Activated T-helper 1 cell treated with Interleukin-2 at 50 U/mL for 16 hours (primary cell): ENCODE measurements at places on chromosomes 7 and 10.

DNA sequence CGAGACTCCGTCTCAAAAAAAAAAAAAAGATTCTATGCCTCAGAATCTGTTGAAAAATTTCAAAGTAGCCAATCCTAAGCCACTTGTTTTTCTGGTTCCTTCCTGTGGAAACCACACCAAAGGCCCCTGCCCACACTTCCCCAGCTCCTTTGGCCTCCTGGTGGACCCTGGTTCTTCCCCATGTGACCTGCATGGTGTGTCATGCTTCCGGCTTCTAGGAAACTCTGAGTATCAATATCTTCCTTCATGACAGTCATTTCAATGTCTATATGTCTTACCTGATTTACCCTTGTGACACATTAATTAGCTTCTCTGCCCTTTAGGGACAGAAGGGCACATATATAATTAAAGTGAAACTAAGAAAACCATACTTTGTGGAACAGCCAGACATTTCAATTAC is 80.4 kb upstream of the GRB10 start:
- no peak for DNase-seq

DNA sequence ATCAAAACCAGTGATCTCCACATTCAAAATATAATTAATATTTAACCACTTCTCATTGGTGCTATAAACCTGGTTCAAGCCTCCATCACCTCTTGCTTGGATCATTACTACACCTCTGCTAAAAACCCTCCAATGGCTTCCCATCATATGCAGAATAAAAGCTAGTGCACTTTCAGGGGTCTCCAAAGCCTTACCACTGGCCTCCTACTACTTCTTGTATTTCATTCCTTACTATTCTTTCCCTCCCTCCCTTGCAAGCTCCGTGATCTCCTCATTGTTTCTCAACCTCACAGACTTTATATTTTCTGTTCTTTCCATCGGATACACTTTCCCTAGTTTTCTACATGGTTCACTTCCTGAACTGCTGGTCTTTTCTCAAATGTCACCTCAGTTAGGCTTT is 31.5 kb downstream of the LMOD2 start:
- no peak for DNase-seq

GRCh38 chr7:74453322-74454011 is at the start of gene GTF2IRD1:
Gene GTF2IRD1, plus strand, starts transcription at chr7:74453906. Its CDS starts 54,175 bp downstream, at chr7:74508081.
- peak; percentile 33 for DNase-seq

DNA sequence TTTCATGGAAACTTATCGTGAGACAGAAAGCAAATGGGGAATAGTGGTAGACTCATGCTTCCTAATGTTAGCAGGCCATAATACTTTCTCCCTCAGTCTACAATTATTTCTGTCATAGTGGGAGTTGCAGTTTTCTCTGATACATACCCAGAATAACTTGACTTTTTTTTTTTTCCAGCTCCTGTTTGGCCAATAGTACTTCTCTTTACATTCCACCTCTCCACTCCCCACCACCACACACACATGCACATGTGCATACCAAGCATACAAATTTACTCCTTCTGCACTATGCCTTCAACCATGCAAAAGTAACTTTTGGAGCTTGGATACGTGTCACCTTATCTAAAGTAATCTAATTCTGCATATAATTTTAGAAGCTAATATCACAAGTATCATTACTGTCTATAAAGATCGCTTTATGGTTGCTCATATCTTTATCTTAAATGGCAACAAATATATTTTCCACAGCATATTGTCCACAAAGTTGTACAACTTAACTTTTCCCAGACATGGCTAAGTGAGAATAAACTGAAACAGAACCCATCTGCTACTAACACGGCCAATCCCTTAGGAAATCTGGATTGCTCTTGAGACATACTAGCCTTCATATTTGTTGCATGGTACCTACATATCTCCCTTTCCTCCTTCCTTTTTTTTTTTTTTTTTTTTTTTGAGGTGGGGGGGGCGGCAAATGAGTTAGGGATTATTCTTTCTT is 49.0 kb downstream of the TES start:
- no peak for DNase-seq

GRCh38 chr10:109727436-109727835 is 195.9 kb downstream of the XPNPEP1 start:
- DNase-seq = no peak

DNA sequence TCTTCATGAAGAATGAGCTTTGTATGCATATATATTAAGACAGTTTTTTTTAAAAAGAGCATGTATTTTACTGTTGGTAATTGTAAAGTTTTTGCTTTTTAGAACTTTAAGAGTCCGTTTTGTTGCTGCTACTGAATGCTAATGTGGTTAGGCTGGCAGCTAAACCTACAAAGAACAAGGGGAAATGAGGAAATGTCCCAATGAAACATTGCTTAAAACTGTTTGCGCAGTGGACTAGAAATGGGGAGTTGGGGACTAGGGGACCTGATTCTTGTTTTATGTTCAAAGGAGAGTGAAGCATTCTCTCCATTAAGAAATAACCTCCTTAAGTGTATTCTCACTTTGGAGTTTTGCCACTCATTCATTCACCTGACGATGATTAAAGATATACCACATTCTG is 5.7 kb downstream of the NRF1 start:
- DNase-seq = no peak

GRCh38 chr7:151541709-151542499 is 22.2 kb upstream of the RHEB start:
- DNase-seq = no peak

DNA sequence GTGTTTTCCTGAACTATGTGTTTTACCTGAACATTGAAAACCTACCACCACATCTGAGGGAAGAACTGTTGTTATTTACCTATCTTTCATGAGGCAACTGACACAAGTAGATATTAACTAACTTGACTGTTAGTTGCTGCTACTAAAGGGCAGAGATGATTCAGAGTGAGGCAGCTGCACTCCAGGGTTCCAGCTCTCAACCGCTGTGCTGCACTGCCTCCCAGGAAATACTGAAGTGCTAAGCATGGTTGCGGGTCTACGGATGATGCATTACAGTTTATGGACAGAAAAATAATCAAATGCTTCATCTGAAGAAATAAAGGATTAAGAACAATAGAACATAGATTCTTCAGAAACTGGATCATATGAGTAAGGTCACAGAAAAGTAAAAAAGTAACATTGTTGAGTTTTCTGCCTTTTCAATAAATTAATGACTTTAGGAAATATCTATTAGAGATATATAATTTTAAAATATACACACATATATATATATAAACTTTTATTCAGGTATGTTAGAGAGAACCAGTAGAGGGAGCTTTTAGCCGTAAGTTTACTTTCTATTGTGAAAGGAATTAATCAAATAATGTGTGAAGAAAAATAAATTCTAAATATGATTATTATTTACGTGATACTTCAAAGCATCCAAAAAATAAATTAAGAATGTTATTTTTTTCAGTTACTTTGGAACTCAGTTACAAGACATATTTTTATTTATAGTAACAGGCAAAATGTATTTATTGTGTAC is 620.0 kb downstream of the CNTNAP2 start:
- no peak for DNase-seq

DNA sequence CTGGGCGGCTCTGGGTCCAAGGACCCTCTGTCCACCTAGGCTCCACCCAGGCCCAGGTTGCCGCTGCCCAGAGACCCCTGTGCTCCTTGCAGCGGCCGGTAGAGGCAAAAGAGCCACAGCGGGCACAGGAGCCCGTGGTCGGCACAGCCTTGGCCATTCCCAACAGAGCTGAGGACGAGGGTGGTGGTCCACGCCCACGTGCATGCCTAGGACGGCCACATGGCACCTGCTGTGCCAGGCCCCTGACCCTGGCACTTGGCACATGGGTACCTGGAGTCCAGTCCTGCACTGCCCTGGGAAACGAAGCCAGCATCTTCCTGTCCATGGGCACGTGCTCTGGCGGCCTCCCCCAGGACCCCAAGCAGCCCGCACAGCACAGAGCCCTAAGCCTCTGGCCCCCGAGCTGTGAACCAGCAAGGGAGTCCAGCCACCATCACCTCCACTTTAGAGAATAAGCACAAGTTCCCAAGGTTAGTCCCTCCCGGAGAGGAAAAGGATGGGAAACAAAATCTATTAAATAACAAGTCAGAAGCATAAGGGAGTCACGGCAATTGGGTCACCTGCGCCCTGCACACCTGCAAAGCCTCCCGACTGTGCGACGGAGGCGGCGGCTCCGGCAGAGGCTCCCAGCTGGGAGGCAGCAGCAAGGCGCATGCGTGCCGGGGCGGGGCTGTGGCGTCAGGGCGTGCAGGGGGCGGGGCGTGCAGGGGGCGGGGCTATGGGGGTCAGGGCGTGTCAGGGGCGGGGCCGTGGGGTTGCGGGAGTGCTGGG is 59.1 kb downstream of the STK32C start:
- DNase-seq = peak; percentile 23

- no peak for DNase-seq
Measured at GRCh38 chr7:3143869-3144775, 100.5 kb upstream of the CARD11 start.

- DNase-seq = no peak
Measured at GRCh38 chr7:16098058-16098457, 323.3 kb downstream of the CRPPA start.

- DNase-seq = no peak
Measured at GRCh38 chr10:59397961-59398360, 35.6 kb upstream of the FAM13C start.

DNA sequence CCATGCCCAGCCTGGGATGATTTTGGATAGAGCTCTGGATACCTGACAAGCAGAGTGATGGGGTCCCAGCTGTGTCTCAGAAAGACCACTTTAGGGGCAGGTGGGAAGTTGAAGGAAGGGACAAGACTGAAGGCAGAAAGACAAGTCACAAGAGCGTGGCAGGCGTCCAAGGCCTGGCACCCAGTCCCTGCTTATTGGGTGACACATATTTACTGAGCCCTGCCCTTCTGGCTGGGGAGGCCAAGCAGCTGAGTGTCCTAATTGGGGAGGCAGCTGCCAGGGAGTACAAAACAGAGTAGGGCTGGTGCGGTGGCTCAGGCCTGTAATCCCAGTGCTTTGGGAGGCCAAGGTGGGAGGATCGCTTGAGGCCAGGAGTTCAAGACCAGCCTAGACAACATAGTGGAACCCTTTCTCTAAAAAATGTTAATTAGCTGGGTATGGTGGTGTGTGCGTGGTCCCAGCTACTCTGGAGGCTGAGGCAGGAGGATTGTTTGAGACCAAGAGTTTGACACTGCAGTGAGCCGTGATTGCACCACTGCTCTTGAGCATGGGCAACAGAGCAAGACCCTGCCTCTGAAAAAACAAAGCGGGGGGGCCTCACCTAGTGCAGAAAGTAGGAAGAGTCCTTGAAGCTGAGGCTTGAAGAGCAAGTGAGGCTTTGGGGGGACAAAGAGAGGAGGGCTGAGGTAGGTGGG is 53.0 kb upstream of the GTF2I start:
- DNase-seq = no peak

GRCh38 chr7:94529516-94529915 is 19.9 kb downstream of the CASD1 start:
- DNase-seq = no peak

DNA sequence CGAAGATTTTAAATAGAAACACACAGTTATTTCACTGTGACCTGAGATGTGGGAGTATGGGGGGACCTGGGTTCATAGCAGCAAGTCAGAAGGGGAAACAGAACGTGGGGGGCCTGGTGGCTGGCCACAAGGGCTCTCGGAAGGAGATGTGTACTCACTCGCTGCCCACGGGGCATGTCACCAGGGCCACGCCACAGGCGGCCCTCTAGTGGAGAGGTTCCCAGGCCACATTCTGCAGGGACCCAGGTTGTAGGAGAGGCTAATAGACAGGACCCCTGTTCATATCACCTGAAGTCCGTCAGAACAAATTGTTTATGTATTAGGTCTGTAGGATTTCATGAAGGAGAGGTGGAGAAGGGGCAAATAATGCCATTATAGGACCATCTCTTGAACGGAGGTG is 25.1 kb upstream of the SVOPL start:
- no peak for DNase-seq

DNA sequence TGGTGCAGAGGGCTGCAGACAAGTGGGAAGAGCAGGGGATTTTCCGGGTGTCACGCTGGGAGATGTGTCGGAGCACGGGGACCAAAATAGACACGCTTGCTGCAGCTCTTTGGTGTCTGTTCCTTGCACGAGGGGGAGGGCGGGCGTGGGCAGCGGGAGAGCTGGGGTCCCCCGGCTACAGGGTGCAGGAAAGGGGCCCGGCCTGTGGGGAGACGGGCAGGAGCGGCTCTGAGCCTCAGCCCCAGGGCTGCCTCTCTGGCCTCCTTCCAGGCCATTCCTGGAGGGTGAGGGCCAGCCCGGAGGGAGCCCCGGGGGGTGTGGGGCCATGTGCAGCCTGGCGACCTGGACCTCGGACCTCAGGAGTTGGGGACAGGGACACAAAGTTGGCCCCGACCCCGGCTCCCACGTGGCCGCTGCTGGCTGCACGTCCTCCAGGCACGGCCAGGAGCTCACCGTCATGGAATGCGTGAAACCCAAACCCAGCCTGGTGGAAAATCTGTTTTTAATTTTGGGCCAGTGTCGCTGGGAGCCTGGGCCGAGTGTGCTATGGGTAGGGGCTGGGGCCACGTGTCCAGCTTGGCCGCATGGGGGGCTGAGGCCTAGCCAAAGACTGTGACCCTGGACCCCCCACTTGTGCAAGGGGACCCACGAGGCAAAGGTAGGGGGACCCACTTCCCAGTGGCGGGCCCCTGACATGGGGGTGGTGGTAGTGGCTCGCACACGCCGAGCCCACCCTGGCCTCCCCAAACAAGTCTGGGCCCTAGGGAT is 6.6 kb downstream of the TTYH3 start:
- DNase-seq = no peak

DNA sequence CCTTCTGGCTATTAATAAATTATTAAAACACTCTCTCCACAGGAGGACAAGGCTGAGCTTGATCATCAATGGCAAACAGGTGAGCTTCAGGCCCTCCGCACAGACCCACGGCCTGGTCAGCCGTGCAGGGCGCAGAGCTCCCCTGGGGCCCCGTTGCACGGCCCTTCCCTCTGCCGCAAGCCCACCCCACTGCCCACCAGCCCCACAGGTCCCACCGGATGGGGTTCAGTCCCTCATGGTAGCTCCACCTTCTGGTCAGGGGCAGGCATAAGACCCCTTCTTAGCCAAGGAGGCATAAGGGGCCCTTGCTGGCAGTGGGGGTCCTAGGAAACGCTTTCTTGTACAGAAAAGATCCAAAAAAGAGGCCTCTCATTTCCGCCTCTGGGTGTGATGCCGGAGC is 84.6 kb downstream of the MAD1L1 start:
- DNase-seq = no peak

GRCh38 chr10:12022580-12023257 is 19.9 kb downstream of the UPF2 start:
- DNase-seq = no peak

DNA sequence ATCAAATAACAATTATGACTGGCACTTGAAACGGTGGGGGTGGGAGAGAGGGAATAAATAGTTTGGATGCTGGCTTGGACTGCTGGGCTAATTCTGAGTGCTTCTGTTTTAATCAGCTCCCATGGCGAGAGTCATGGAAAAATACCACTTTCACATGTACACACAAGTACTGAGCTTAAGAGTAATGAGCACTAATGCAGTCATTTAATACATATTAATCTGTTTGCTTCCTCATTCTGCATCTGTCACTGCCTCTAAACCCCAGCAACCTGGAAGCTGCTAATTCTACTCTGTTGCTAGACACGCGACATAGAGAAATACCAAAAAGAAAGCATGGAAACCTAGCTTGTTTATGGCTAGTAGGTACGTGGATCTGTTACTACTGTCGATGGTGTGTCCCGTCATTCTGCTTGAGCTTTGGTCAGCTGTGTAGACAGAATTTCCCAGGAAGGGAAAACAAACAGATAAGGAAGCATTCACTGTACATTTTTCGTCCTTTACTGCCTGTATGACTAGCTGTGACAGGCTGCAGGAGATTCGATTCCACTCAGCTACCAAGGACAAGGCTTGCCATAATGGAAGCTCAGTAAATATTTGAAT is 238.8 kb downstream of the BAMBI start:
- no peak for DNase-seq
